ENCODE measurements at places on chromosomes 5 and 9. TPM values are rescaled to one million over a fixed set of nuclear protein-coding genes. Genes with fewer than 3 reads are reported as not detected.

TMOD1 gene
- 1.5 TPM for total RNA-seq

IFNA13 gene
- total RNA-seq: not detected

IRX4 gene
- total RNA-seq: not detected

RNF130 gene
- 56.7 TPM for total RNA-seq

SHOC1 gene
- total RNA-seq: not detected

TUT7 gene
- total RNA-seq: 23.7 TPM

TLE1 gene
- 28.3 TPM for total RNA-seq

KCNIP1 gene
- total RNA-seq: not detected

PLCXD3 gene
- total RNA-seq: 0.64 TPM

EIF4E1B gene
- total RNA-seq: not detected

SEMA5A gene
- 21.3 TPM for total RNA-seq

SCGB3A2 gene
- total RNA-seq: not detected

IL3 gene
- not detected for total RNA-seq

SLC46A2 gene
- total RNA-seq: not detected

KIF24 gene
- total RNA-seq: 2.5 TPM
